ENCODE measurements at places on chromosomes 16 and 17. TPM values are rescaled to one million over a fixed set of nuclear protein-coding genes. Genes with fewer than 3 reads are reported as not detected.

The TVP23A gene
- polyA plus RNA-seq: 4.6 TPM

The TXNL4B gene
- 20.3 TPM for polyA plus RNA-seq

The ACSM2A gene
- 69.9 TPM for polyA plus RNA-seq

The DNAAF8 gene
- polyA plus RNA-seq: 3.5 TPM

The AATK gene
- 6.0 TPM for polyA plus RNA-seq

The ENDOV gene
- 25.7 TPM for polyA plus RNA-seq

The PABPN1L gene
- 0.11 TPM for polyA plus RNA-seq

Measured in left renal cortex interstitium (tissue), 4 donors.